Left lobe of liver (tissue), 2 donors: ENCODE measurements at places on chromosomes 2 and 18. TPM values are rescaled to one million over a fixed set of nuclear protein-coding genes. Genes with fewer than 3 reads are reported as not detected.

DNA sequence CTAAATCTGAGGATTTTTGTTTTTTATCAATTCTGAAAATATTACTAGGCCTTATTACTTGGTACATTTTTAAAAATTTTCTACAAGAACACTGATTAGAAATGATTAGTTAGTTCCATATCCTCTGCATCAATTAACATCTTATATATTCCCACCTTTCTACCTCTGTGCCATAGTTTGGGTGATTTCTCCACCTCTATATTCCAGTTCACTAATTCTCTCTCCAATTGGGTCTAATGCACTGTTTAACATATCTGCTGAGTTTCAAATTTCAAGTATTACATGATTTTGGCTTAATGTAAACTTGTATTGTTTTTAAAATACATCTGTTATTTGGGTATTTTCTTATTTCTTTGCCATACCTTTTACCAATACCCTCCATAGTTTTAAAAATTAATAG lies 705.7 kb upstream of the SALL3 start:
- DNase-seq = no peak

DNA sequence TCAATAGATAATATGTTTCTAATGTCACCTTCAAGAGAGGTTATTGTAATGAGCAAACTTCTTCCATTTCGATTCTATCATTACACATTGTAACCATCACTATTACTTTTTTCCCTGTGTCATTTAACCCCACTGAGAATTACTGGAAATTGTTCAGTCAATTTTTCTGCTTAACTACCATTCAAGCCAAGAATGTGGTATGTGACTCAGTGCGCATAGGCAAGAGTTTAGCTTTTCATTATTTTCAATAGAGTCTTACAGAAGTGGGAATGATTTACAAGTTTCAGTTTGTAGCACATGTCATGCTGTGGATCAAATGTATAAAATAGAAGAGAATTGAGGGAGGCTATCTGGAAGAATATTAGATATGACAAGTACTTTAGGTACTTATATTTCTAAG lies 34.3 kb upstream of the PIEZO2 start:
- no peak for DNase-seq

GRCh38 chr2:58039170-58039611 lies 7.4 kb upstream of the VRK2 start:
- DNase-seq = no peak

GRCh38 chr18:66560094-66560493 lies 43.8 kb downstream of the CDH19 start:
- DNase-seq = no peak

- DNase-seq = no peak
These were observed at the start of gene TTN for GRCh38 chr2:178807227-178808008. Gene TTN, minus strand, starts transcription at chr2:178807423. Its CDS starts 2,781 bp downstream, at chr2:178804642.

Gene CRYBA2
- total RNA-seq = not detected

Gene OTX1
- total RNA-seq = not detected

GRCh38 chr2:162473986-162474385 lies 130.1 kb downstream of the GCA start:
- no peak for DNase-seq

Gene CABYR
- not detected for total RNA-seq

Gene ZEB2
- total RNA-seq = 19.3 TPM

- peak; percentile 48 for DNase-seq
These were observed 7.6 kb downstream of the CYP26B1 start for GRCh38 chr2:72139874-72140620.

DNA sequence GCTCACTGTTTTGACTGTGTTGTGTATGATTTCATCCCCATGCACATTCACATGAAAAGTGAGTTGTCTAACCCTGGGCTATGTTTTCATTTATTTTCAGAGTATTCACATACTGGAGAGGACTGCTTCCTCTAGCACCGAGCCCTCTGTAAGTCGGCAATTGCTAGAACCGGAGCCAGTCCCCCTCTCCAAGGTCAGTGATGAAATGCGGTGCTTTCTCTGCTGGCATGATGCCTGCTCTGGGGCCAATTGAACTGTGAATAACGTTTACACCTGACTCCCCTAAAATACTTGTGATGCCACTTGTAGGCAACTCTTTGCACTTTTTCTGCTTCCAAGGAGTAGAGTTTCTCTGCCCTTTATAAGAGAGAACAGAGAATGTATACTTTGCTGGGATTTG lies 126.9 kb downstream of the PRKRA start:
- DNase-seq = no peak

GRCh38 chr2:44063033-44063432 lies 67.2 kb upstream of the LRPPRC start:
- no peak for DNase-seq

Gene FEZ2
- total RNA-seq = 12.5 TPM

DNA sequence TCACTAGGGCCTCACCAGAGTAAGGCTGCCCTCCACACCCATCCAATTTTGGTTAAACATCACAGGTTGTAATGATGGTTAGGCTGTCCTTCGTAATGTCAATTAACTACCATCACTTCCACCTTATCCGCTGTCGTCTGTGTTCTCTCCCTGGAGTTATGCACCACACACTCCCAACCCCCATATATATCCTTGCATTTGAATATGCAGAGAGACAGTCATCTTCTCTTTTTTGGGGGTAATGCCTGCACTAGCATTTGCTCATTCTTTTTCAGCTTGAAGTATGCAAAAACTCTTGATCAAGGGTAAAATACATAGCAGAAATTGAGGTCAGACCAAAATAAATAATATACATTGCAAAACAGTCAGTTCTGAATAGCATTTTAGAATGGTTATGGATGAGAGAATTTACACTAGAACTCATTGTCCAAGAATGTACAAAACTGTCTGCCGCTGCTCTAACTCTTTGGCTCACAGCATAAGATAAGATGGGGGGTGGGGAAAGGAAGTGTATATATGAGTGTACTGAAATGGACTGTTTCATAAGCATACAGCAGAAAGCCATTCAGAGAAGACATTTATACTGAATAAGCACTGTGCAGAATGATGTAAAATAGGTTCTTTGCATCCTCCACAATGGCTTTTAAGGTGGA lies 397.8 kb upstream of the CHST9 start:
- DNase-seq = no peak

GRCh38 chr18:74731097-74731496 lies 133.4 kb downstream of the ZNF407 start:
- DNase-seq = no peak

Gene ST8SIA5
- 0.23 TPM for total RNA-seq

DNA sequence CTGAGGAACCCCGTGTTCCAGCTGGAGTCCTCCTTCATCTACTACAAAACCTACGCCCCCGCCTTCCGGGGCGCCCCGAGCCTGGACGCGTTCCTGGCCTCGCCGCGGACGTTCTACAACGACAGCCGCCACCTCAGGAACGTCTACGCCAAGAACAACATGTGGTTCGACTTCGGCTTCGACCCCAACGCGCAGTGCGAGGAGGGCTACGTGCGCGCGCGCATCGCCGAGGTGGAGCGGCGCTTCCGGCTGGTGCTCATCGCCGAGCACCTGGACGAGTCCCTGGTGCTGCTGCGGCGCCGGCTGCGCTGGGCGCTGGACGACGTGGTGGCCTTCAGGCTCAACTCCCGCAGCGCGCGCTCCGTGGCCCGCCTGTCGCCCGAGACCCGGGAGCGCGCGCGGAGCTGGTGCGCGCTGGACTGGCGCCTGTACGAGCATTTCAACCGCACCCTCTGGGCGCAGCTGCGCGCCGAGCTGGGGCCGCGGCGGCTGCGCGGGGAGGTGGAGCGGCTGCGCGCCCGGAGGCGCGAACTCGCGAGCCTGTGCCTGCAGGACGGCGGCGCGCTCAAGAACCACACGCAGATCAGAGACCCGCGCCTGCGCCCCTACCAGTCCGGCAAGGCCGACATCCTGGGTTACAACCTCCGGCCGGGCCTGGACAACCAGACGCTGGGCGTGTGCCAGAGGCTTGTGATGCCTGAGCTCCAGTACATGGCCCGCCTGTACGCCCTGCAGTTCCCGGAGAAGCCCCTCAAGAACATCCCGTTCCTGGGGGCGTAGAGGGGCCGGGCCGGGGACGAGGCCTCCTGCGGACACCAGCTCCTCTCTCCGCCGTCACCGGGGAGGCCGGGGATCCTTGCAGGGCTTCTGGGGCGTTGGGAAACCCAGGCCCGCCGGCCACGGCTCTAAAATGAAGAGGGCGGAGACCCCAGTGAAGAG lies 5.3 kb upstream of the NEU4 start:
- DNase-seq = peak; percentile 62

DNA sequence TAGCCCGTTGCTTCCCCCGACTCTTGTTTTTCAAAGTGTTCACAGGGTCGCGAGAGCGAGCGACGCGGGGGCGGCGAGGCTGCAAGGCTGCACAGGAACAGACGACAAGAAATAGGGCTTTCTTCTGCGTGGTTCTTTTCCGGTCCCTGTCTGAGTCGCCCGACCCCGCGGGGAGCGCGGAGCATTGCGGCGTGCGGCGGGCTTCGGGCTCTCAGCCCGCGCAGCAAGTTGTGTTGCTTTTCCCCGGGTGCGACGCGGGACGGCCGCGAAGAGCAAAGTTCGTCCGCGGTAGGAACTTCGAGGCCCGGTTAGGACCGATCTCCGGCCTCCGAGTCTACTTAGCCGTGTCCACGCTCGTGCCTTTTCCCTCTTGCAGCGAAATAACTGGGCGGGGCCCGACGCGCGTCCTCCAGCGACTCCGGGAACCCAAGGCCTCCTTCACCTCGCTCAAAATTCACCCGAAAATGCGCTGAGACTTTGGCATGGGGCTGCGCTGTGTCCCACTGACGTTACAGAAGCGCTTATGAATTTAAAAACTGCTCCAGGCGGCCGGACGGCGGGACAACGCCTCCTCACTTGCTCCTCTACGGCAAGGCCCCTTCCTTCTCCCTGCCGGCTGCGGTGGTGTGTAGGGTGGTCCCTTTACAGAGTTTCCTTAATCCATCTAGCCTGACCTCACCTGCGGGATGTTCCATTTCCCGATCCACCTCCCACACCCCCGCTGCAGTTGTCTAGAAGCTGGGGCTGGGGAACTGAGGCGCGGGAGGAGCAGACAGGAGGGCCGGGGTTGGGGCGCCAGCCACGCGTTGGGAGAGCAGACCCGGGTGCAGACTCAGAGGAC lies 1.5 kb upstream of the BCL2L11 start:
- DNase-seq = no peak

Gene CIB4
- not detected for total RNA-seq

- no peak for DNase-seq
These were observed 205.7 kb downstream of the EN1 start for GRCh38 chr2:118641711-118642110.

GRCh38 chr18:21004726-21005125 lies 106.9 kb downstream of the ROCK1 start:
- DNase-seq = no peak

Gene RAB6D
- not detected for total RNA-seq

DNA sequence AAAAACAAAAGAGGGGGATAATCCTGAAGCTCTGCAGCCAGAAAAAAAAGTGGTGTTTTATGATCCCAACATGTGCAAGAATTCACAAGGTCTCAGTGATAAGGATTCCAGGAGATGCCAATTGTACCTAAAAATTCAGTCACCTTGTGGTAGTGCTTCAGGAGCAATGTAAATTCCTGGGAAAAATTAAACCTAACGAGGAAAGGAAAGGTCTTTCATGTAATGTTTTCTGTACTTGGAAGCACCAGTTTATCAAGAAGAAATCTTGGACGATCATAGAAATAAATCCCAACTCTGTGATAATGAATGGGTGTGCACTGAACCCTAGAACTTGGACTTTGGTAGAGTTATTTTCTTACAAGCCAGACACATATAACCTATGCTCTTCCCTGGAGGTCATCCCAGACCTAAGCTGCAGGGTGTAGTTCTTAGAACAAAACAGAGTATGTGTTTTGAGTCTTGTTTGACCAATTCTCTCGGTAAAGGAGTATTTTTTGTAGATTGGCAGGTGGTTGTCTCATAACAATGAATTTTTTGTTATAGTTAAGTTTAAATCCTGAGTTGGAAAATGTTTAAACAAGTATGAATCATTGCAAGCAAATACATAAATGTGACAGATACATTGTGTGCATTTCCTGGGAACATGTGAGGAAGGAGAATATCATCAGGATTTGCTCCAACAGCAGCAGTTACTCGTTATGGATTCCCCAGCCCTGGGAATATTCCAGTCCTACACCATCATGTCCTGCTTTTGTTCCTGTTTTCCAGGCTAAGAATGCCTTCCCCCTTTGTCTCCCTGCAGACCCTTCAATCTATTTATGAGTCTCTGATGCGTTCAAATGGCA lies 224.6 kb downstream of the NAPG start:
- no peak for DNase-seq

- DNase-seq = no peak
These were observed 2.0 kb downstream of the NPPC start for GRCh38 chr2:231923951-231924888.

Gene SNTG2
- total RNA-seq = not detected

DNA sequence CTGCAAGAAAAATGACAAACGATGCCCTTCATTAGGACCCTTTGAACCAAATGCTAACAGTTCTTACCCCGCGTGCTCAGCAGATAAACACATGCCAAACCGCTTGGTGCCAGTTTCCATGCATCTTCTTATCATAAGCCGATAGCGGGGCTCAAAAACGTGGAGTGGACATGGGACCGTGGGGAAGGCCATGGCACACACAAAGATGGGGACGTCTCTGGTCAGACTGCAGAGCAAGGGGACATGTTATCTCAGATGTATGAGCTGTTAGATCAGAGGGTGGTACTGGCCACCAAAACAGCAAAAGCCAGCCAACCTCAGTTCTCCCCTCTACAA lies 28.2 kb downstream of the LONRF2 start:
- DNase-seq = no peak

Gene ERFE
- total RNA-seq = not detected

- DNase-seq = no peak
These were observed 35.5 kb downstream of the POU3F3 start for GRCh38 chr2:104889291-104889959.

GRCh38 chr2:237474442-237474911 lies 12.6 kb upstream of the MLPH start:
- no peak for DNase-seq

DNA sequence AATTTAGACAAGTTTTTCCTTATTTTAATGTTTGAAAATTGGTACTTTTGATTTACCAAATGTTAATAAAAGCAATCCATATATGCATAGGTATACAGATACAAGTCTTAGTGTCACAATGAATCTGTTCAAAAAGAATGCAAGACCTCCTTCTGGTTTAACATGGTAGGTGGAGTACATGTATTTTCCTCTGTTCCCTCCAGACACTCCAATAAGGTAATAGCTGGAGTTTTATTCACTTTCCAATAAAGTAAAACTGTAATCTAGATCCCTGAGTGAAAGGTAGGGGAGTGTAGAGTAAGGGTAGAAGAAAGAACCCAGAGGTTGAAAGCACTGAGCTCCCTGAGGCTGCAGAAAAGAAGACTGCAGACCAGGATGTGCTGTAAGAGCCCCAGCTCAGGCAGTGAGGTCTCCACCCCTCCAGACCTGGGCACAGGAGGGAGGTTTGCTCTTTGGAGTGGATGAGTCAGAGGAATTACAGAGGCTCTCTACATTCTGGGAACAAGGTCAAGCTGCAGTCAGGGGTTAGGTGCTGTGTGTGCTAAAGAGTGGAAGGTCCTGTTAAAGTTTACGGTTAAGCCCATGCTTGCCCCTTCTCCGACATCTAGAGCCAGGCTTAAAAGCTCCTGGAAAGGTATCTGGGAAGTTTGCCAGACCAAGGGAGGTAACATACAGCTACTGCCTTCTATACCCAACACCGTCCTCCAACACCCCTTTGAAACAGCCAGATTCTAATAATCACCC lies 27.6 kb upstream of the STAT1 start:
- DNase-seq = no peak

GRCh38 chr18:45522371-45522770 lies 92.9 kb upstream of the SLC14A2 start:
- DNase-seq = no peak

Gene LIMS2
- total RNA-seq = 31.0 TPM

- no peak for DNase-seq
These were observed 359.3 kb downstream of the IRS1 start for GRCh38 chr2:226440127-226440918.
